ENCODE measurements at places on chromosomes 1 and 21. TPM values are rescaled to one million over a fixed set of nuclear protein-coding genes. Genes with fewer than 3 reads are reported as not detected.

Gene FTCD
- not detected for total RNA-seq

Gene HSPB7
- total RNA-seq, result 0.11 TPM

Gene LCE1F
- not detected for total RNA-seq

Gene CDCA8
- total RNA-seq, result 47.7 TPM

Gene FAM177B
- not detected for total RNA-seq

Gene CYP2J2
- not detected for total RNA-seq

Gene RPTN
- total RNA-seq, result not detected

Gene DTL
- total RNA-seq, result 20.7 TPM

Gene RIPPLY3
- total RNA-seq, result 0.46 TPM

Gene SYPL2
- total RNA-seq, result 0.10 TPM

All from A549 treated with GW870086 at 1 μM for 4 hours (cell line).